ENCODE measurements at places on chromosomes 5 and 9. TPM values are rescaled to one million over a fixed set of nuclear protein-coding genes. Genes with fewer than 3 reads are reported as not detected.

SRA1 gene
- 31.1 TPM for polyA plus RNA-seq

- H3K27me3 ChIP-seq = no peaks in the 10 kb centered on the region
- no peak for DNase-seq
- no peaks in the 10 kb centered on the region for H3K36me3 ChIP-seq
- H3K27ac ChIP-seq = no peak overlapping the region
Observed at GRCh38 chr5:34672196-34672595, 16.1 kb downstream of the RAI14 start.

GRCh38 chr9:126788046-126788445 is 16.8 kb upstream of the ZBTB43 start:
- no peak overlapping the region for H3K4me3 ChIP-seq
- H3K36me3 ChIP-seq = no peaks in the 10 kb centered on the region
- H3K27me3 ChIP-seq = no peaks in the 10 kb centered on the region
- no peak for DNase-seq

- DNase-seq = no peak
- H3K36me3 ChIP-seq = no peaks in the 10 kb centered on the region
- H3K4me3 ChIP-seq = no peak overlapping the region
Observed at GRCh38 chr9:82998409-82998808, 64.5 kb downstream of the RASEF start.

PFN3 gene
- not detected for polyA plus RNA-seq

RNF145 gene
- polyA plus RNA-seq = 12.6 TPM

DNA sequence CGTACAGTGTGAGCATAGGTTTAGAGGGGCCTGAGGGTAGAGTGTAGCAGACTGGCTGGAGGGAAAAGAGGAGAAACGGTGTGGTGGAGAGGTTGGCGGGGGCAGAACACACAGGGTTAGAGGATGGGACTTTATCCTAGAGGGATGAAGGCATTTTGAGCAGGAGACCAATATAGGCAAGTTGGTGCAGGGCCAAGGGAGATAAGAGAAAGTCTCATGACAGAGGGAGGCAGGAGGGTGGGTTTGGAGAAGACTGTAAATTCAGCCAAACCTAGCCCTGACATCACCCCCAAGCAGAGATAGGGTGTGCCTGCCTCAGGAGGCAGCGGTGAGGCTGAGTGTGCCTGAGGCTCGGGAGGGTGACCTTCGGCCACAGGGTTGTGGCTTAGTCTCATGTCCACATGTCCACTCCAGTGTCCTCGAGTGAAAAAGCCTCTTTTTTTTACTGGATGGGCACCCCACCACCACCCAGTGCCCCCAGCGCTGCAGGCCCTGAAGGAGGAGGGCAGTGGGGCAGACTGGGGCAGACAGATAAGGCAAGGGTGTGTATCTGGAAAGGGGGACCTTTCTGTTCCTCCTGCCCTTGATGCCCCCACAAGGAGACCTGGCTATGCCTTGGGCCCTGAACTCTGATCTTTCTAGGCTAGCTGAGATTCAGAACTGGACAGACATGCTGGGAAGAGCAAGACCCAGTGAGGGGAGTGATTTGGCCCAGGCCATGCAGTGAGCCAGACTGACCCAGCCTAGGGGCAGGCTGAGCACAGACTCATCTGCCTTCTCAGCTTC is 108.7 kb downstream of the RGS3 start:
- H3K4me1 ChIP-seq = peaks cover 2% of the 10 kb centered on the region
- no peak overlapping the region for H3K4me3 ChIP-seq
- no peaks in the 10 kb centered on the region for H3K27me3 ChIP-seq
- H3K36me3 ChIP-seq = no peaks in the 10 kb centered on the region
- no peak for DNase-seq

TEX48 gene
- polyA plus RNA-seq = not detected

DNA sequence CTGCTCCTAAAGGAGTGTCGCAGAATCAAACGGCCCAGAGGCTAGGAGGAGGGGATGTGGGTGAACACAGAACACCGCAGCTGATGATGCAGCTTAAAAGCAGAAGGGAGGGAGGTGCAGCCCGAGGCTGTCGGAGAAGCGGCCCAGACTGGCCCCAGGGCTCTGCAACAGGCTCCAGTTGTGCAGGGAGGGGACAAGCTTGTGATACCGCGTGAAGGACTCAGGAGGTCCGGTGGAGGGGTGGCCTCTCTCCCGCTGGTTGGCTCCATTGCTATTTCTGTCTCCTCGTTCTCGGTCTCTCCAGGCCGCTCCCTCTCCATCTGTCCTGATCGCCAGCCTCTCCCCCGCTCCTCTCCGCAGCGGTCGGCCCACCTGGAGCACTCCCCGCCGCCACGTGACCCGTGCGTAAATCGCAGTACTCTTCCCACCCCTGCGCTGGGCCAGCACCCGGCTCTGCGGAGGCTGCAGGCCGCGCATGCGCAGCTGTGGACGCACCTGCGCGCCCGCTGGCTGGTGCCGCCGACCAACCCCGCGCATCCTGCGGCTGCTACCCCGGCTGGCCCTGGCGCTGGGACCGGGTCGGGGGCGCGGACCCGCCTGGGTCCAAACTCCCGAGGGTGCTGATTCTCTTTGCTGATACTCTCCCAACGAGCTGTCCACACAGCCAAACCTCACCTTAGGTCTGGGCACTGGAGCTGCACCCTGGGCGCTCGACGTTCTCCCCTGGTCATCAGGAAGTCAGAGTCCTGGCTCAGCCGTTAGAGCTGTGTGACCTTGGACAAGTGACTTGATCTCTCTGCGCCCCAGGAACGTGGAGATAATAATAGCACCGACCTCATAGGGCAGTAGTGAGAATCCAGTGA is 3.7 kb upstream of the STXBP1 start:
- H3K27me3 ChIP-seq = no peaks in the 10 kb centered on the region
- H3K4me3 ChIP-seq = peak overlapping the region; percentile 72
- H3K27ac ChIP-seq = peak overlapping the region; percentile 56

ESM1 gene
- not detected for polyA plus RNA-seq

- H3K36me3 ChIP-seq = no peaks in the 10 kb centered on the region
- no peak overlapping the region for H3K27ac ChIP-seq
- no peak for DNase-seq
- H3K4me3 ChIP-seq = no peak overlapping the region
- H3K27me3 ChIP-seq = no peaks in the 10 kb centered on the region
Observed at GRCh38 chr9:10260501-10260900, 352.3 kb downstream of the PTPRD start.

GRCh38 chr5:173268750-173269432 is 33.9 kb upstream of the NKX2-5 start:
- no peak for DNase-seq
- no peak overlapping the region for H3K27ac ChIP-seq
- no peak overlapping the region for H3K4me3 ChIP-seq
- no peaks in the 10 kb centered on the region for H3K4me1 ChIP-seq
- H3K36me3 ChIP-seq = no peaks in the 10 kb centered on the region

DNA sequence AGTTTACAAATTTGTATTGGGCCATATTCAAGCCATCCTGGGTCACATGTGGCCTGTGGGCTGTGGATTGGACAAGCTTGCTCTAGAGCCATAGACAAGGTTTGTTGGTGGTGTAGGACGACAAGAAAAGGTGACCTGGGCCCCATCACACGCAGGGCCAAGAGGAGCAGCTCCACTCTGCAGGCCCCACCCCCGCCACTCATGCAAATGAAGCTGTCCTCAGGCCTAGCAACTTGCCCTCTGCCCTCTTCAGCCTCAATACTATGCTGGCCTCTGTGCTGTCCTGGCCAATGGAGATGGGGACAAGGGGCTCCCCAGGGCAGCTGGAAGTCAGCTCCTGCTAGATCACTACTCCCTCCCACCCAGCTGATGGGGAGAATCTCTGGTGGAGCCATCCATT is 55.2 kb upstream of the TMEM252 start:
- H3K4me1 ChIP-seq = no peaks in the 10 kb centered on the region
- no peaks in the 10 kb centered on the region for H3K27me3 ChIP-seq
- DNase-seq = no peak
- H3K4me3 ChIP-seq = no peak overlapping the region

DNA sequence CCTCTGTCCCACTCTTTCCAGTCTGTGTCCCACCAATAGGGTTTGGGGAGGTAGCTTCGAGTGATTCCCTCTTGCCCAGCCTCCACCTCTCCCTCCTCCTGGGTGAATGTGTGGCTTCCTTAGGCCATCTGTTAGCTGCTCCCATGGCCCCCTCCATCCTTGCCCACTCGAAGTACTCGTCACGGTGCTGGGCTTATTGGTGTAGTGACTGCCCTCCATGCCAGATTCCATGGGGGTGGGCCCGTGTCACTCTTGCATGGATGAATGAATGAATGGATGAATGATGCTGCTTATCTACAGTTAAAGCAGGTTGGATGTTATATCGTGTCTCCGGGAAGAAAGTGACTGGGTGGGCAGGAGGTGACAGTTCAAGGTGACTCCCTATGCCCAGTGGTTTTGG is 19.1 kb downstream of the HMCN2 start:
- no peak overlapping the region for H3K27ac ChIP-seq
- no peaks in the 10 kb centered on the region for H3K36me3 ChIP-seq
- H3K4me1 ChIP-seq = no peaks in the 10 kb centered on the region

All from naive thymus-derived CD4-positive, alpha-beta T cell (primary cell).